Gastrocnemius medialis (tissue), 4 donors: ENCODE measurements at places on chromosomes 4 and X. TPM values are rescaled to one million over a fixed set of nuclear protein-coding genes. Genes with fewer than 3 reads are reported as not detected.

GRCh38 chrX:153438532-153438931, 7.3 kb downstream of the TREX2 start:
- no peak overlapping the region for H3K4me3 ChIP-seq
- H3K27ac ChIP-seq: no peak overlapping the region
- no peaks in the 10 kb centered on the region for H3K36me3 ChIP-seq
- H3K27me3 ChIP-seq: peaks cover 9% of the 10 kb centered on the region

TDO2 gene
- not detected for total RNA-seq

BMX gene
- 0.52 TPM for total RNA-seq

- DNase-seq: no peak
- no peak overlapping the region for H3K27ac ChIP-seq
- H3K36me3 ChIP-seq: no peaks in the 10 kb centered on the region
- no peak overlapping the region for H3K4me3 ChIP-seq
- H3K27me3 ChIP-seq: no peaks in the 10 kb centered on the region
Observed at GRCh38 chr4:20809812-20810211, 109.6 kb downstream of the PACRGL start.

- H3K4me1 ChIP-seq: no peaks in the 10 kb centered on the region
- peaks cover 8% of the 10 kb centered on the region for H3K36me3 ChIP-seq
- no peaks in the 10 kb centered on the region for H3K27me3 ChIP-seq
- H3K4me3 ChIP-seq: no peak overlapping the region
- peak; percentile 44 for DNase-seq
Observed at GRCh38 chrX:7925867-7926472, 1.2 kb downstream of the PNPLA4 start.

GRCh38 chr4:3807311-3807710, 41.1 kb downstream of the ADRA2C start:
- peaks cover 21% of the 10 kb centered on the region for H3K27me3 ChIP-seq
- H3K4me1 ChIP-seq: no peaks in the 10 kb centered on the region
- DNase-seq: no peak

- H3K27me3 ChIP-seq: no peaks in the 10 kb centered on the region
- H3K4me3 ChIP-seq: no peak overlapping the region
- no peak overlapping the region for H3K27ac ChIP-seq
- no peaks in the 10 kb centered on the region for H3K36me3 ChIP-seq
- no peak for DNase-seq
- no peaks in the 10 kb centered on the region for H3K4me1 ChIP-seq
Observed at GRCh38 chr4:2339458-2340271, 77.8 kb upstream of the MXD4 start.

- no peaks in the 10 kb centered on the region for H3K27me3 ChIP-seq
- peak overlapping the region; percentile 41 for H3K4me3 ChIP-seq
- peaks cover 7% of the 10 kb centered on the region for H3K4me1 ChIP-seq
- H3K36me3 ChIP-seq: no peaks in the 10 kb centered on the region
- DNase-seq: peak; percentile 93
- peak overlapping the region; percentile 92 for H3K27ac ChIP-seq
Observed at GRCh38 chrX:41441934-41442823, 5.0 kb upstream of the NYX start.

TMEM271 gene
- total RNA-seq: not detected

DNA sequence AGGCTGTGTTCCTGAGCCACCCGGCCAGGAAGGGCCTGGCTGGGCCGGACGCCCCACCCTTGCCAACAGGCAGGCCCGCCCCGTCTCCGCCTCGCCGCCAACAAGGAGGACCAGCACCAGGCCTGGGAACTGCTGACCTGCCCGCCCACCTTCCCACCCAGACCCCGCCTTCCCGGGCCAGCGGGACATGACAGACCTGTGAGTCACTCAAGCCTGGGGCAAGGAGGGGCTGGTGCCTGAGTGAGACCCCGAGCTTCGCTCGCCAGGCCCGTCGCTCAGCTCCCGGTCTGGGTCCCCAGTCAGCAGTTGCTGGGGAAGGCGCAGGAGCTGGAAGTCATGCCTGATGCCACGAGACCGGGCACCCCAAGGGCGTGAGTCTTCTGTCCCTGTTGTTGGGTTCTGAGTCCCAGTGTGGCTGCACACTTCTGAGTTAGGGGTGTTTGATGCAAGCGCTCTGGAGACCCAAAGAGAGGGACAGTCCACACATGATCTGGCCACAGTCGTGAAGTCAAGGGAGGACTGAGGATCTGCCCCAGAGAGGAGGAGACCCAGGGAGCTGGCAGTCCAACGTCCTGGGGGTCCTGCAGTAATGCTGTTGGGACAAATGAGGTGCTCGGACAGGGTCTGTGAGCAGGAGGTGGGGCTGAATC, at the start of gene DNASE1L1:
Gene DNASE1L1 (minus strand): TSS at position 33 of the 650 bp plus-strand sequence. CDS start 3,686 bp downstream, outside the sequence.
- H3K27ac ChIP-seq: peak within 1 kb of the TSS; percentile 98
- no peaks in the 10 kb centered on the region for H3K36me3 ChIP-seq
- peak; percentile 93 for DNase-seq
- H3K27me3 ChIP-seq: no peaks in the 10 kb centered on the region

GRCh38 chr4:173167758-173168395, 734 bp upstream of the GALNT7 start:
- H3K27me3 ChIP-seq: peaks cover 14% of the 10 kb centered on the region
- peak overlapping the region; percentile 74 for H3K4me3 ChIP-seq
- peak overlapping the region; percentile 57 for H3K27ac ChIP-seq
- DNase-seq: no peak

DNA sequence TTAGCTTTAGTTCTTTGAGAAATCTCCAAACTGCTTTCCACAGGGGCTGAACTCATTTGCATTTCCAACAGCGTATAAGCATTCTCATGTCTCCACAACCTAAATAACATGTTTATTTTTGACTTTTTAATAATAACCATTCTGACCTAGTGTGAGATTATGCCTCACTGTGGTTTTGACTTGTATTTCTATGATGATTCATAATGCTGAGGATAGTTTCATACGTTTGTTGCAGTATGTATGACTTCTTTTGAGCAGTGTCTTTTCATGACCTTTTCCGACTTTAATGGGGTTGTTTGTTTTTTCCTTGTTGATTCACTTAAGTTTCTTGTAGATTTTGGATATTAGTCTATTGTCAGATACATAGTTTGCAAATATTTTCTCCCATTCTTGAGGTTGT, 1833.0 kb upstream of the PCDH10 start:
- H3K4me1 ChIP-seq: no peaks in the 10 kb centered on the region
- DNase-seq: no peak
- H3K36me3 ChIP-seq: no peaks in the 10 kb centered on the region
- no peaks in the 10 kb centered on the region for H3K27me3 ChIP-seq
- no peak overlapping the region for H3K27ac ChIP-seq

DNA sequence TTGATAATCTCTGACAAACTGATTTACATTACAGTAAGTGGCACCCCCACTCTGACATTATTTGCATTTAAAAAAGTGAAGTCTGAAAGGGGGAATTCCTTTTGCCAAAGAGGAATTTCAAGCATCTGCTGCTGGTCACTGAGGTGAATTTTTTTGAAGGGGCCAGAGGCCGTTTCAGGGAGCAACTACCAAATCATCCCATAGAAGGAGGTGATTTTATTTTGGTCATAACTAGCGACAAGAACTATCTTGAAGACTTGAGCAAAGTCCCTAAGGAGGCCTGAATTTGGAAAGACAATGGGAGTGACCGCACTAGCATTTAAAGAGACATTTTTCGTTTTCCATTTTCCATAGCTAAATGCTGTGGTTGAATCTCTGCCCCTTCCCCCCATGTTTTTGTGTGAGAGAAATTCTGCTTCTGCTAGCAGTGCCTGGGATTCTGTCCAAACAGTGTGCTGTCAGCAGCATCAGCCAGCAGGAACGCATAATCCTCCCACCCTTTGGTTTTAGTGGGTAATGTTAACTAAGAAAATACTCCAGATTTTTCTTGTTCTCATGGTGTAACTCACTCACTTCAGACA, 110.1 kb upstream of the MED14 start:
- no peak overlapping the region for H3K4me3 ChIP-seq
- no peaks in the 10 kb centered on the region for H3K27me3 ChIP-seq
- no peaks in the 10 kb centered on the region for H3K36me3 ChIP-seq
- H3K4me1 ChIP-seq: no peaks in the 10 kb centered on the region
- no peak for DNase-seq

SLIT2 gene
- 9.8 TPM for total RNA-seq

- no peaks in the 10 kb centered on the region for H3K4me1 ChIP-seq
- no peaks in the 10 kb centered on the region for H3K27me3 ChIP-seq
- H3K4me3 ChIP-seq: no peak overlapping the region
- no peaks in the 10 kb centered on the region for H3K36me3 ChIP-seq
- DNase-seq: no peak
Observed at GRCh38 chr4:32207456-32207855, 1487.3 kb downstream of the PCDH7 start.

FGB gene
- total RNA-seq: 17.9 TPM

GRCh38 chr4:140719022-140719421, 37.2 kb downstream of the TBC1D9 start:
- no peak overlapping the region for H3K4me3 ChIP-seq
- no peak for DNase-seq
- H3K4me1 ChIP-seq: no peaks in the 10 kb centered on the region

- H3K27me3 ChIP-seq: no peaks in the 10 kb centered on the region
- no peak overlapping the region for H3K4me3 ChIP-seq
- H3K36me3 ChIP-seq: no peaks in the 10 kb centered on the region
- no peaks in the 10 kb centered on the region for H3K4me1 ChIP-seq
- no peak overlapping the region for H3K27ac ChIP-seq
Observed at GRCh38 chrX:41522081-41522480, 74.9 kb downstream of the NYX start.

DNA sequence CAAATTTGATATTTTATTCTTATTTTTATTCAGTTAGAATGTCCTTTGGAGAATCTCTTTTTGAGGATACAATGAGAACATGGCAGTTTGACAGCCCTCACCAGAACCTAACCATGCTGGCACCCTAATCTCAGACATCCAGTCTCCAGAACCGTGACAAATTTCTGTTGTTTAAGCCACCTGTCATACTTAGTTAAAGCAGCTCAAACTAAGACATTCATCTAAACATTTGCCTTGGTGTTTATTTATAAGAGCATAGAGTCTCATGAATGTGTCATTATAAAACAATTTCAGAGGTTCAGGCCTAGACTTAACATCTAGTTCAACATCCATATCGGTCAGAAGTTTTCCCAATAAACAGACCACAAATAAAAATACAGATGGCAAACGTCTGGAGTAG, 125.1 kb upstream of the FUNDC1 start:
- H3K27ac ChIP-seq: no peak overlapping the region
- no peak overlapping the region for H3K4me3 ChIP-seq
- no peaks in the 10 kb centered on the region for H3K4me1 ChIP-seq
- H3K27me3 ChIP-seq: no peaks in the 10 kb centered on the region
- no peak for DNase-seq
- no peaks in the 10 kb centered on the region for H3K36me3 ChIP-seq

CLDN22 gene
- total RNA-seq: not detected

SPCS3 gene
- 33.0 TPM for total RNA-seq

DNA sequence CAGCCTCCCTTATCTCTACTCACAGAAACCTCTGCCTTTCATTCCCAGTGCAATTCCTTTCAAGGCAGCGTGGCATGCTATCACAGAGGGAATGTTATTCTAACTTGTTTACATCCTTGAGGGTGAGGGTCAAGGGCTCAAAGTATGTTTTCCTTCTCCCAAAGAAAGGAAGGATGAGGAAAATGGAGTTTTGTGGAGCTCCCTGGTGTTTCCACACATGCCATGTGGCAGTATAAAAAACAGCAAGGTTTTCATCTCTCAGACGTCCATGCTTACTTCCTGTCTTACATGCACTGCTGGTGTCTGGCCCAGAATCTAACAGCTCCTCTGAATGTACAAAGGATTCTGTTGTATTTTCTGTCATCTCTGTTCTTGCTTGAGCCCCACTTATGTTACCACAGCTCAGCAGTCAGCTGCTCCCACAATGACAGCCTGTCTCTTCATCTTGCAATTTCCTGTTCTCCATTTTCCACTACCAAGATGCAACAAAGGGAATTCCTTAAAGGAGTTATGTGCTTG, 128.0 kb downstream of the SNCA start:
- no peaks in the 10 kb centered on the region for H3K27me3 ChIP-seq
- H3K36me3 ChIP-seq: no peaks in the 10 kb centered on the region
- no peak overlapping the region for H3K4me3 ChIP-seq
- no peak for DNase-seq
- H3K4me1 ChIP-seq: no peaks in the 10 kb centered on the region

DNA sequence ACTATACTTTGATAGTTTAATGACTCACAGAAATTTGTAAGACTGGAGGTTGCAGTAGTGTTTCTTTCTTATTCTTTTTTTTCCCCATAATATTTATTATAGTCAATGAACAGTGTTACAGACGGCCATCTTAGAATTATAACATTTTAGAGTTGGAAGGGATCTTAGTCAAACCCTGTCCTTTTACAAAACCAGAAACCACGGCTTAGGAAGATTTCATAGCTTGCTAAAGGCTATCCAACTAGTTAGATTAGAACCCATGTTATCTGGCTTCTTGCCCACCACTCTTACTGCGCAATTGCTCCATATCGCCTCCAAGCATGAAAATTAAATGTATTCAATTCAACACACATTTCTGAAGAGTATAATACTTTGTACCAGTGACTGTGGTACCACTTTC, 1.1 kb downstream of the XIAP start:
- H3K27ac ChIP-seq: peak overlapping the region; percentile 96
- no peaks in the 10 kb centered on the region for H3K4me1 ChIP-seq
- H3K4me3 ChIP-seq: peak overlapping the region; percentile 71
- no peaks in the 10 kb centered on the region for H3K36me3 ChIP-seq

DNA sequence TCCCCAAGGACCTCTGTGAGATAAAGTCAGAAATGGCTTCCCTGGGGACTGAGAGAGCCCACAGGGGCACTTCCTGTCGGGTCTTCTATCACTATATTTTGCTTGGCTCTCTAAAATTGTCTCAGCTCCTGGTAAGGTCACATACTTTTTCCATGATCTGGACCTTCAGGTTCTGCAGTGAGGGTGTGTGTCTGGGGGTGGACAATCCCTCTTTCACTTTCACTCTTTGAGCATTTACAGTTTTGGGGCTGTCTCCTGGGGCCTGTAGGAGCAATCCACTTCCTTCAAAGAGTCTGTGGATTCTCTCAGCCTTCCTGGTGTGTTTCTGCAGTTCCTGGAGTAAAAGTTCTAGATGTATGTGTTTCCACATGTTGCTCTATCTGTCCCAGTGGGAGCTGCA, 335.7 kb downstream of the FSTL5 start:
- no peaks in the 10 kb centered on the region for H3K27me3 ChIP-seq
- no peak overlapping the region for H3K4me3 ChIP-seq
- H3K4me1 ChIP-seq: no peaks in the 10 kb centered on the region
- DNase-seq: no peak
- no peaks in the 10 kb centered on the region for H3K36me3 ChIP-seq

OTC gene
- not detected for total RNA-seq

ESX1 gene
- not detected for total RNA-seq
